ENCODE measurements at places on chromosomes 3 and 15.

GRCh38 chr3:194381460-194381875 lies 11.9 kb upstream of the LRRC15 start:
- no peak for DNase-seq

- no peak for DNase-seq
Measured at GRCh38 chr15:67906382-67906781, 66.5 kb upstream of the RNU6-1 start.

- DNase-seq, result no peak
Measured at GRCh38 chr3:19688767-19689166, 245.2 kb downstream of the EFHB start.

- no peak for DNase-seq
Measured at GRCh38 chr3:135059580-135059979, 264.5 kb downstream of the EPHB1 start.

- DNase-seq, result no peak
Measured at GRCh38 chr3:17577796-17578520, 164.5 kb downstream of the TBC1D5 start.

GRCh38 chr3:63824309-63824708 lies 5.2 kb downstream of the C3orf49 start:
- no peak for DNase-seq

DNA sequence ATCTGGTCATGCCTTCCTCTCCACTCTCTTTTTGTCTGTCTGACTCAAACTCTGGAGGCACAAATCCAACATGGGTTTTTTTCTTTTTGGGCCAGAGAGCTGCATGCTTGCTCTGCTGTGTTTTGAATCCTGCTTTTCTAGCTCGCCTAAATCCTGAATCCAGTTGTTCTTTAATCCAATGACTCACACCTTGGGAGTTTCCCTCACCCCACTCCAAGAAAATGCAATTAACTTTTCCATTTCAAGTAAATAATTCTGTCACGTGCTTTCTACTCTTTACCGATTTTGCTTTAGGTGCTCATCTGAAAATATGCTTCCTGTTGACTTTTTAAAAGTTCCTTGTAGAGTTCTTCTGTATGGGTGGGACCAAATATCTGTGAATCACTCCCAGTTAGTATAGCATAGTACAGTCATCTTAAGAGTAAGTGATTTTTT lies 47.6 kb downstream of the SLMAP start:
- no peak for DNase-seq

DNA sequence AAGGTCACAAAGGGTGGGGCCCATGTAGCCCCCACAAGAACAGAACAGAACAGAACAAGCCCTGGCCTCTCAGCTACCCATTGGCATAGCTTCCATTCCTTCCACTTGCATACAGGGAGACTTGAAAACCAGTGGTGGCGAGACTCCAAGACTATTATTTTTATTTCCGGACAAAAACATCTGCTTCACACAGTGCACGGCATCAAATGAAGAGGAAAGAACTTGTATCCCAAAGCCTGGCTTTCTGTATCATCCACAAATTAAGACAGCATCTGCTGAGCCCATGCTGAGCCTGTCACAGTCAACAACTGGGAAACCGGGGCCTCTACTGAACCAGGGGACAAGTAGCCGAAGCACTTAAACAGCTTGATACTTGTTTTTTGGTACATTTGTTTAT lies 56.0 kb downstream of the CLEC3B start:
- DNase-seq, result no peak

- DNase-seq, result no peak
Measured at GRCh38 chr3:109825971-109826810, 488.8 kb upstream of the DPPA4 start.

DNA sequence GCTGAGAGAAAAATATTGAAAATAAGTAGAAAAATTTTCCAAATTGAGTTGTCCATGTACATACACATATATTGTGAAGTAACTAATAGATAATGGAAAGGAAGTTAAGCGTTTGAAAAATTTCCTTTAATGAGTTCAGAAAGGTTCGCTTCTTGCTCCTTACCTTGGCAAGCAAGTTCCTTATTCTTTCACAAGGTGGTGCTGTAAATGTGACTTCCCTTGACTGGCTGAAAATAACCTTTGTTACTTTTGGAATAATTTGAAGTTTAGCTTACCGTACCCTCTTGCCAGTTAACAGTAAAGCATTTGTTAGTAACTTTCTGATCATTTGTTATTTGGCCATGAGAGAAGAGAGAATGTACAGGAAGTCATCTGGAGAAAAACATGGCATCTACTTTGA lies 41.6 kb downstream of the PYDC2 start:
- no peak for DNase-seq

- DNase-seq, result no peak
Measured at GRCh38 chr15:101525087-101525669, 35.7 kb upstream of the PCSK6 start.

GRCh38 chr15:55224892-55225291 lies 28.2 kb upstream of the RSL24D1 start:
- DNase-seq, result no peak

DNA sequence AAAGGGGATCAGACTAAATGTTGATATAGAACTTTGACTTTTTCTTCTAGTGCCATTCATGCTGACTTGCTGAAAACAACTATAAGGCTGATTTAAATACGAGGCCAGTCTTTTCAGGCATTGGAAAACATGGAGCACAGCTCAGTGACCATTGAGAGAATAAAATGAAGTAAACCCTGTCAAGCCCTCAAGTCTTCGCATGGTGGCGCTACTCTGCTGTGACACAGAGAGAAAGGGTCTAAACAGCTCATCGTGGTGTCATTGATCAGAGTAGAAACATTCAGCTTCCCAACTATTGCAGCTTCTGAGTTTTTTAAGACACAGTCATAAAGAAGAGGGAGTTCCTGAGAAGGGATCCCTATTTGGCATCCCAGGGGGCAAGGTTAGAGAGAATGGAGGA lies 716.2 kb downstream of the DIPK2A start:
- no peak for DNase-seq

DNA sequence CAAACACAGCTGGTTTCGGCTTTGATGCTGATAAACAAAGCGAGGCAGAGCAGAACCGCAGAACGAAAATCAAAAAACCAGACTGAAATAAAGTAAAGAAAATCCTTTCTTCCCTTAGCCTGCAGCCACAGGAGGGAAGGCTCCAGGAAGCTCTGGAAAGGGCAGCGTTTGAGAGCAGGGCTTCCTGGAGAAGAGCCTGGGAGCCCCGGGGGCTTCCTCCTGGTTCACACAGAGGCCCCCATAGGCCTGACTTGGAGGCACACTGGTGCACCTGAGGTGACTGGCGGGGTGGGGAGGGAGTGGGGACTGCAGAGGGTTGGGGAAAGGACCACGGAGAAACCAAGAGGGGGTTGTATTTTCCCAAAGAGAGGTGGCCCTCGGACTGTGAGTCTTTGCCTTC lies 98.8 kb upstream of the WNT5A start:
- no peak for DNase-seq

DNA sequence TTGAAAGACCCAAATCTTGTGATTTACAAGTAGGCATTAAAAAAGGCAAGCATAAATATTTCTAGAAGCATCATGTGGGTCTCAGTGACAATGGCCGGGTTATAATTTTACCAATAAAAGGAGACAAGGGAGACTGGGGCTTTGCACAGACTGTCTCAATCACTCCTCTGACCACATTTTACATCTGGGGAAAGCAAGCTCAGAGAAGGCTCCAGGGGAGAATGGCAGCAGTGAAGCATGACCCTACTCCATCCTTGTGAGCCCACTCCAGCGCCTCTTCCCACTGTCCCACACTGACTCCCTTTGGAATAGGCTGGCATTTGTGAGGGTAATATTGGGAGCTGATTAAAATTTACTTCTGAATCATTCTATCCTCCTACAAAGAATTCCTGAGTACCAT lies 61.8 kb downstream of the SATB1 start:
- DNase-seq, result no peak

GRCh38 chr3:6250167-6250566 lies 610.7 kb upstream of the GRM7 start:
- no peak for DNase-seq
